ENCODE measurements at places on chromosomes 5 and 9. TPM values are rescaled to one million over a fixed set of nuclear protein-coding genes. Genes with fewer than 3 reads are reported as not detected.

SPATA31D3 gene
- total RNA-seq, result not detected

IL4 gene
- 6.0 TPM for total RNA-seq

DNA sequence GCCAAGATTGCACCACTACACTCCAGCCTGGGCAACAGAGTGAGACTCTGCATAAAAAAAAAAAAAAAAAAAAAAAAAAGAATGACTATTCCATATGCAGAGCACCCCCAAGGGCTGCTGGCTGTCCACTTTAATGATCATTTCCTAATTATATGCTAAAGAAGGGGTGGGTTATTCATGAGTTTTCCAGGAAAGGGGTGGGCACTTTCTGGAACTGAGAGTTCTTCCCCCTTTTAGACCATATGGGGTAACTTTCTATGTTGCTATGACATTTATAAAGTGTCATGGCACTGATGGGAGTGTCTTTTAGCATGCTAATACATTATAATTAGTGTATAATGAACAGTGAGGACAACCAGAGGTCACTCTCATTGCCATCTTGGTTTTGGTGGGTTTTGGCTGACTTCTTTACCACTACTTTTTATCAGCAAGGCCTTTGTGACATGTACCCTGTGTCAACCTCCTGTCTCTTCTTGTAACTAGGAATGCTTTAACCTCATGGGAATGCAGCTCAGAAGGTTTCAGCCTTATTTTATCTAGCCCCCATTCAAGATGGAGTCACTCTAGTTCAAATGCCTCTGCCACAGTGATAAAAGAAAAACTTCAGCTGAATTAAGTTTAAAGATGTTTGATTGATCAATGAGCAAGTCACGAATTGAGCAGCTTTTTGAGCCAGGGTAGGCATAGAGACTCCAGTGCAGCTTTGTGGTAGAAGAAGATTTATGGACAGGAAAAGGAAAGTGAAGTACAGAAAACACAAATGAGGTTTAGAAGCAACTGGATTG lies 7.1 kb upstream of the NANS start:
- DNase-seq, result no peak

GRCh38 chr9:98081477-98082219 lies 25.1 kb downstream of the NANS start:
- no peak for DNase-seq

DNA sequence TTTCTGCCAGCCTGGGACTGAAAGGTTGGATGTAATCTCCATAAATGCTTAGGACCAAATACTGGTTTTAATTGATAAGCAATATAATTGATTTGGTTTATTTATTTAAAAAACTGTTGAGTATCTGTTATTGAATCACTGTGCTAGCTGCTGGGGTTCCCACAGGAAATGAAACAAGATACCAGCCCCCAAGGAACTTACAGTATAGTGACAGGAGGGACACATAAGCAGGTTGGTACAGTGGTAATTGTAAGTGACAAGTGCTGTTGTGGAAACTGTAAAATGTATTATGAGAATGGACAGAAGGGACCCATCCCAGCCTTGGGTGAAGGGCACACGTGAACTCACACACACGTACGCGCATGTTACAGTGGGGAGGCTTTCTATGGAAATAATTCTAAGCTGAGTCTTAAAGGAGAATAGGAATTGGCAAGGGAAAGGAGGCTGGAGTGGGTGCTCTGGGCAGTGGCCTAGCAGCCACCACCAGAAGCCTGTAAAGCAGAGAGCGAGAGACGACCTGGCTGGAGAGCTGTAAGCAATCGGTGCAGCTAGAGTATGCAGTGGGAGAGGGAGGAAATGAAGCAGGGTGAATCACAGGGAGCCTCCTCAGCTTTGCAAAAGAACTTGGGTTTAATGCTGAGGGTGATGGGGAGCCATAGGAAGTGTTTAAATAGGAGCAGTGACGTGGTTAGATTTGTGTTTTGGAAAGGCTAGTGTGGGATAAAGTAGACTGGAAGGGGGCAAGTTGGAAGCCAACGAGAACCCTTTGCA lies 39.3 kb downstream of the GLRA1 start:
- DNase-seq, result no peak

Data from naive thymus-derived CD4-positive, alpha-beta T cell (primary cell).